ELF-1 (cell line): ENCODE measurements at places on chromosomes 4 and X.

- DNase-seq = no peak
These were observed 64.5 kb downstream of the FAM9B start for GRCh38 chrX:8969378-8969777.

GRCh38 chrX:153057281-153057680 lies 1.0 kb downstream of the PNMA3 start:
- no peak for DNase-seq

GRCh38 chr4:10285028-10285427 lies 168.4 kb upstream of the WDR1 start:
- no peak for DNase-seq

DNA sequence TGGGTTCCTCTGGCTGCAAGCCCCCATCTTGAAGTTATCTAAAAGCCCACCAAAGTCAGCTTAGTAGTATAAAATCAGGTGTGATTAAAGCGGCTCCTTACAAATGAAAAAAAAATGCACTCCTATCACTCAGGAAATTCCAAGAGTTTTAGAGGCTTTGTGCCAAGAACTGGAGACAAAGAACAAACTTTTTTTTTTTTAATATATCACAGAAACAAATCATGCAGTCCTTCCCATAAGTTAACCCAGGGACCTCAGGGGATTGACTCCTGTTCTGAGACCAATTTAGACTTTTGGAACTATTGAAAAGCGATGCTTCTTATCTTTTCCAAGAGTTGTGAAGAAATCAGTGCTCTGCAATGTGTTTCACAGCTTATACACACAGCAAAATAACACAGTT lies 53.6 kb downstream of the HHIP start:
- DNase-seq = no peak

DNA sequence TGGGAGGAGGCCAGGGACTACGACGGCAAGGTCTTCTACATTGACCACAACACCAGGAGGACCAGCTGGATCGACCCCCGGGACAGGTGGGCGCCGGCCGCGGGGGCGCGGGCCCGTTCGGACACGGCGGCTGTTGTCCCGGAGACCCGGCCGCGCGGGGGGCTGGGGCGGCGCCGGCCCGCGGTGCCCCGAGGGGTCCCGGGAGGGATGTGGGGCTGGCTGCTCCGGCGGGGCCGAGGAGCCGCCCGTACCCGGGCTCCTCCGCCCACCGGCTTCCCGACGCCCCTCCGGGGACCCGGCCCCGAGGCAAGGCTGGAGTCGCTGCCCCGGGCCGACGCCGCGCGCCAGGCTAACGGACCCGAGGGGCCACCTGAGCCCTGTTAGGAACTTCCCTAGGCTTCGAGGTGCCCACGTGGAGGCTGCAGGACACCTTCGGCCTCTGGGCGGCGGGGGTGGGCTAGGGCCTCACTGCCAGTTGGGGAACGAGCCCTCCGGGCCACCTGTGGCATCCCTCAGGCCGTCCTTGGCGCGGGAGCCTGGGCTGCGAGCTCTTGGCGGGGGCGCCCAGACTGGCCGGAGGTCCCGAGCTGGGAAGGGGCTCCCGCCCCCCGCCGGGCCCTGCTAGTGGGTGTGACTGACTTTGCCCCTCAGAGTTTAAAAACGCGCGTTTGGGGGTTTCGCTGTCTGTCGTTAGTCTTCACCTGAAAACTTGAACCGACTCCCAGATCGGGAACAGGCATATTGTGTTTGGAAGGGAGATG lies 660 bp downstream of the WWC2 start:
- peak; percentile 79 for DNase-seq
